ENCODE measurements at places on chromosomes 12 and 14.

DNA sequence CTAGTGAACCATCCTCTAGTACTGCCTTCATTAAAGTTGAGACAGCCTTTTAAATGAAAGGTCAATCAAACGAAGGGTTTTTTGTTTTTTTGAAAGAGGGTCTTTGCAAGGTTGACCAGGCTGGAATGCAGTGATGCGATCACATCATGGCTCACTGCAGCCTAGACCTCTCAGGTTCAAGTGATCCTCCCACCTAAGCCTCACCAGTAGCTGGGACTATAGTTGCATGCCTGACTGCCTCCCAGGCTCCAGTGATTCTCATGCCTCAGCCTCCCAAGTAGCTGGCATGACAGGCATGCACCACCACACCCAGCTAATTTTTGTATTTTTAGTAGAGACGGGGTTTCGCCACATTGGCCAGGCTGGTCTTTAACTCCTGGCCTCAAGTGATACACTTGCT, 114.6 kb upstream of the SINHCAF start:
- no peak for DNase-seq

- DNase-seq = no peak
Measured at GRCh38 chr14:52834440-52834842, 43.0 kb upstream of the GNPNAT1 start.

GRCh38 chr12:53122961-53123468, 19.7 kb downstream of the SOAT2 start:
- DNase-seq = no peak

DNA sequence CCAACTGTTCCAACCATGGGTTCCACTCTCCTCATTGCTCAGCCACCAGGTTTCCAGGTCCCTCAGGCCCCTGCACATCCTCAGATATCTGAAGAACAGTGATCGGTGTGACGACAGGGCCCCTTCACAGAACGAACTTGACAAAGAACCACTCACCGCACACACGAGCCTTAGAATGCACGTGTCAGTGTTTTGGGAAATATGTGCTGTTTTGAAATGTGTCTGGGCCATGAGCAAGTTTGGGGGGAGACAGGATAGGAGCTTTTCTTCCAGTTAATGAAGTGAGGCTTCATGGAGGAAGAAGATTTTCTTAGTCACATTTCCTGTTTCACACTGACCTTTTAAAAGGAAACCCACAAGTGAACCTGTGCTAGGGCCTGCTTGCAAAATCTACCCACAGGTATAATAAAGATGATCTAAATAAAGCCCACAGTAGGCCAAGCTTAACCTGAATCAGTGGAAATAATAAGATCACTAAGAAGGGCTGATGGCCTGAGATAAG, 58.6 kb downstream of the ZFP36L1 start:
- DNase-seq = no peak

DNA sequence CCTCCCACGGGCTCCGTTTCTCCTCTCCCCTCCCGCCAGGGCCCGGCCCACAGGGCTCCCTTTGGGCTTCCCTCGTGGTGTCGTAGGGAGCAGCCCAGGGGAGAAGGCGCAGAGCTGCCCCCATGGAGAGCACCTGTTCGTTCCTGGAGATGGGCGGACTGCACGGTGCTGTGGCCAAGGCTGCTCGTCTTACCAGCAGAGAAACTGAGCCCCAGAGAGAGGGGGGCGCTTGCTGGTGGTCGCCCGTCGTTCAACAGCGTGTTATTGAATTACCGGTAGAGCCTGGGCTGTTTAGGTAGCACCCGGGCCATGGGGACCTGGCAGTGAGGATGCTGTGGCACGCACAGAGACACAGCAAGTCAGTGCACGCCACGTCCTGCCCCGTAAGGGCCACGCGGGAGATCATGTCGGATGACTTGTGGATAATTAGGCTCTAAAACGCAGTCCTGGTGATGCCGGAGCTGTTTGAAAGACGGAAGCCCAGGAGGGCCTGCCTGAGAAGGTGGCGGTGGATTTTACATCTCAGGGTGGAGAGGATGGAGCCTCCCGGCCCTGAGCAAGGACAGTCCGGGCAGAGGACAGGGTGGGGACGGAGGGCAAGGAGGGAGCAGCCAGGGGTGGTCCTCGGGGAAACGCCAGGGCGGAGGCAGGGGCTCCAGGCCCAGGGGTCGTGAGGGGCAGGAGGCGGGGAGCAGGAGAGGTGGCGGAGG, 134.4 kb downstream of the ADGRD1 start:
- no peak for DNase-seq

Data from left kidney (tissue), 8 donors.